CD4-positive, alpha-beta T cell (primary cell): ENCODE measurements at places on chromosomes 6 and 20.

DNA sequence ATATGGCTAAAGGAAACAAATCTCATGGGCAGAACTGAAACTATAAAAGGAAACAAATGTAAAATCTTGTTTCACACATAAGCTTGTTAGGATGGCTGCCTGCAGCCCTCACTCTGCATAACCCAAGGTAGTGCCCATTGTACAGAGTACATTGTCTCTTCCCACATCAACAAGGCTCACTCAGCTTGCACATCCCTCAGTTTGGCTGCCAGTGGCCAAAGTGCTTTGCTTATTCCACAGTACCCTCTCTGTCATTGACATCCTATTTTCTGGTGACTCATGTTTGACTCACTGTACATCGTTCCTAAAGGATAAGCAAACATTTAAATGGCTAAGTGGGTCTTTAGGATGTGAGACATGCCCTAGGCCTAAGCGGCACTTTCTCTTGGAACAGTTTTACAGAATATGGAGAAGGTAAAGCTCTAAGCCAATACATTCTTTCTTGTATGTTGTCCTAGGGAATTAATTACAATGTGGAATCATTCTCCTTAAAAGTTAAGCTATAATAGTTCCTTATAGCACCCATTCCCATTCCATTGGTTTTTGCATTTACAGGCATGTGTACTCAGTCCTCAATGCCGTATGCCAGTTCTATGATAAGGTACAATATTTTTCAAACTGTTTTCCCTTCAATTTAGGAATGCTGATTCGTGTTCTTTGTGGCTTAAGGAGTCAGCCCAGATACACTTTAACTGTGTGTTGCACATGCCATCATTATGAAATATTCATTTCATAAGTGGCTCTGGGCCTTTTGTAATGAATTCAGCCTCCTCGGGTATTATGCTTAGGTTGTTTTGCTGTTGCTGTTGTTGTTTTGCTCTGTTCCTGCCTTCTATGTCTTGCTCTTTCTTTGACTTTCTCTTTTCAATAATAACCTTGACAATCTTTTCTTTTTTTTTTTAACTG, 5.5 kb downstream of the ANKEF1 start:
- DNase-seq, result no peak

DNA sequence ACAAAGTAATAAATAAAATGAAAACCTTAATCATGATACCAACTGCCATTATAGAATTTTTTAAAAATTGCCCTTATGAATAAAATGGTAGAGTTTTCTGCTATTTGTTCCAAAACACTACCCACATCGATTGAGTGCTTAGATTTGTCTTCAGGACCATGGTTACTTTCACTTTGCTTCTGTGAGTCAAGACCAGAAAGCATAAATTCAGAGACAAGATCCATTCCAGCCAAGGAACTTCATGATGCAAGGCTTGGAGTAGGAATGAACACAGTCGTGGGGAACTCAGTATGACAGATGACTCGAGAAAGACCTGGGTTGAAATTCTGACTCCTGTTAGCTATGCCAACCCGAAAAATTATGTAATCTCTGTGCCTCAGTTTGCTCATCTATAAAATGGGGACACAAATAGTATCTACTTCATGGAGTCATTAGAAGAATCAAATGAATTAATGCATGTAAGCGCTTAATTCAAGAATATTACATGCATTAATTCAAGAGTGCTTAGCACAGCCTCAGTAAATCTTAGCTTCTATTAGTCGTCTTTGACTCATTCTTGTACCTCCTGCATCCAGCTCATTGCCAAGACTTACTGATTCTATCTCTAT, 72.5 kb upstream of the MYLIP start:
- no peak for DNase-seq

GRCh38 chr6:53293691-53294090, 55.1 kb downstream of the ELOVL5 start:
- no peak for DNase-seq

DNA sequence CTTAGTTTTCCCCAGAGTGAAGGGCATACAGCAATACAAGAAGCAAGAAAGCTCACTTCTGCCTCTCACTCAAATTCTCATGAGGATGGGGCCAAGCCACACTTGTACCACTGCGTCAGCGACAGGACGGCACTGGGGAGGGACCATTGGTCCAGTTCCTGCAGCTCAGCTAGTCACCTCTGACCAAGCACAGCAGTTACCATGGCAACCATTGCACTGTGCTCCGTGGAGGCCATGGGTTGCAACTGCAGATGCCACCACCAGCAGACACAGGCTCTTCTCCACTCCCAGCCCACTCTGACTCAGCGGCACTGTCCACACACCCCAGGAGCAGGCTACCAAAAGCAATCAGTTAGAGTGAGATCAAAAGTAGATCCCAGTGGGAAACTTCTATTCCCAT, 441.1 kb upstream of the ARID1B start:
- DNase-seq, result no peak

DNA sequence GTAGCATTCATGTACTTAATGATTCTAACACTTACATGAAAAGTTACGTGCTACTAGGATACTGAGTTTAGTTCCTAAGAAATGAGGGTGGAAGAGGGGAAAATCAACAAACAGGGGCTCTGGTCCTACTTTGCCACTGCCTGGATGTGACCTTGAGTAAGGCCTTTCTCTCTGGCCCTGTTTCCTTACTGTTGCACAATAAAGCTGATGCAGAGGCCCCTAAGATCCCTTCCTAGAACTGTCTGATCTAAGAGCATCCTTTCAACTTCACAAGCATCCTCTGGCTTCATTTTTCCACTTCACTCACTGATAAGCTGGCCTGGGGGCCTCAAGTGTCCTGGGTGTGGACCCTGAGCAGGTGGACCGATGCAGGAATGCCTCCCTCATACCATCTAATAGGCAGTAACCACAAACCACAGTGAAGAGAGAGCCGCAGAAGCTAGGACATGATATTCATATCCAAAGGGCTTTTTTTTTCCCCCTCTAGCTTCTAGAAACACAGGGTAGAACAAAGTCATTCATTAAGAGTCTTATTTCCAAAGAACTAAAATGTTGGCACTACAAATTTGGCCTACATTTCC, 21.6 kb downstream of the FKBP1A start:
- no peak for DNase-seq
